T-helper 2 cell treated with Interferon-gamma antibody and Interleukin-4, amounts not matched to agents 5 μg/mL and 100 μg/mL, for 36 hours (primary cell): ENCODE measurements at places on chromosomes 2 and 18.
A peak's percentile ranks its signal among the peaks of the same experiment; 100 is the strongest.

DNA sequence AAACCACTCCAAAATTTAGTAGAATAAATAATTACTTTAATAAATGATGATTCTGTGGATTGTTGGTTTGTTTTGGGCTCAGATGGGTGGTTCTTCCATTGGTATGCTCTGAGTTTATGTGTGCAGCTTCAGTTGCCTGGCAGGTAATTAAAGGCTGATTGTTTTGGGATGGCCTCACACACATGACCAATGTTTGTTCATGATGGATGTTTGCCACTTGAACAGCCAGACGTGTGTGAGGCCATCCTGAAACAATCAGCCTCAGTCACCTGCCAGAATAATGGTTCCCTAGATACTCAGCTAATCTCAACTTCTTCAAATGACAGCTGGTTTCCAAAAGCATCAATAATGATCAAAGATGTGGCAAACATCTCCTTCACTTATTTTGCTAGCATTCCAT is 352.5 kb upstream of the GULP1 start:
- no peak for DNase-seq

- DNase-seq = peak; percentile 55
Observed at GRCh38 chr2:215409331-215410127, 26.3 kb downstream of the FN1 start.

DNA sequence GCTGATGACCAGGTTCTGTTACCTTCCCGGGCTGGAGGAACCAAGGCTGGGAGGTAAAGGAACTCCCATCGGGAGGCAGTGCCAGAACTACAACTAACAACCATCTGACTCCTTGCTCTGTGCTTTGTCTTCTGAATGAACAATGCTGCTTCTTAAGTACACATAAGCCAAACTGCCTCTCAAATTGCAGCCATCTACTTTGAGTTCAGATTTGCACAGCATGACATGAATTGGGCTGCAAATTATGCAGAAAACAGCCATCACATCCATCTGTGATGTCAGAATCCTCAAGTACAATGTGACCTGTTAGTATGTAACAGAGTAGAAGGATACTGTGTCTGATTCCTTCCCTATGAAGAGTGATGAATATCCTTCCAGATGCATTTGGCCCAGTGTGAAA is 290.6 kb downstream of the ZNF521 start:
- no peak for DNase-seq

DNA sequence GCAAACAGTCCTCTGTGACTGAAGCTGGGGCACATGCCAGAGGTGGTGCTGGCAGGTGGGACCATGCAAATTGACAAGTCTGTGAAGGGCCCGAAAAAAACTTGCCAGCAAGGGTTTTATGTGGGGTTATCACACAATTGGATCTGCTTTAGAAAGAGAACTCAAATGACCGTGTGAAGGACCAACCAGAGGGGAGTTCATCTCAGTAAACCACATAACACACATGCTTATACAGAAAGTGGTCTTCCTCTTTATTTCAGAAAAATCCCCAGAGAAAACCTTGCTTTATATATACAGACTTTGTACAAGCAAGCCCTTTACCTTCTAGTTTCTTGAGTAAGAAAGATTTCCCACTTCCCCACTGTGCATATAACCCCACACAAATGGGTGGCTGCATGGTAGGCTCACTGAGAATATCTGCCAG is 46.7 kb downstream of the KIDINS220 start:
- no peak for DNase-seq

DNA sequence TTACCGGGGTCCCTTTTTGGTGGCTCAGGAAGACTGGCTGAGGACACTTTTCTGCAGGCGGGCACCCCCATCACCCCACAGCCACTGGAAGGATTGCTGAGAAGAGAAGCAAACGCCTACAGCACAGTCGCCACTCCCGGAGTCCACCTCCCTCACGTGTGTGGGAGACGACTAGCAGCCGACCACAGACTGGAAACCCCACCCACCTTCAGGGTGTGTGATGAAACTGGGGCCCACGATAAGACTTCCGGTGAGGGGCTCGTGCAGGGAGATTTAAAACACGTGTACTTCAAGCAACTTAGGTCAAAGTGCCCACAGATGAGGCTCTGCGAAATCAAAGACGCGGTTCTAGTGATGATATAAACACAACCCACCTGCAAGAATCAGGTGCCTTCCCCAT is 26.3 kb downstream of the MBP start:
- DNase-seq = peak; percentile 75

- no peak for DNase-seq
Observed at GRCh38 chr2:82896117-82896516, 1563.0 kb downstream of the SUCLG1 start.

DNA sequence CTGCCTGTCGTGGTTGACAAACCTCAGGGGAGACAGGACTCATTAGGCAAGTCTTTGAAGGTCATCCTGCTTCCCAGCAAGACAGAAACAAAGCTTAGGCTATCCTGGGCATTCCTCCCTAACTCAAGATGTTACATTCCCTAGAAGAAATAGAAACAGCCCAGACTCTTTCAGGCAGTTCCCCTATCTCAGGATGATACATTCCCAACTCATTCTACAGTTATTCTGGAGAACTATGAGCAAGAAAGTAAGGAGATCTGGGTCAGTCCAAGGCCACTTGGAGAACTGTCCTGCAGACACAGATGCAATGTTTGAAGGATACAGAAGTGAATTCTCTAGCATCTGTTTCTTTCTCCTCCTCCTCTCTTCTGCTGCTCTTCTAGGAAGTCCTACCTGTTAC is 220.1 kb upstream of the NCKAP5 start:
- no peak for DNase-seq

DNA sequence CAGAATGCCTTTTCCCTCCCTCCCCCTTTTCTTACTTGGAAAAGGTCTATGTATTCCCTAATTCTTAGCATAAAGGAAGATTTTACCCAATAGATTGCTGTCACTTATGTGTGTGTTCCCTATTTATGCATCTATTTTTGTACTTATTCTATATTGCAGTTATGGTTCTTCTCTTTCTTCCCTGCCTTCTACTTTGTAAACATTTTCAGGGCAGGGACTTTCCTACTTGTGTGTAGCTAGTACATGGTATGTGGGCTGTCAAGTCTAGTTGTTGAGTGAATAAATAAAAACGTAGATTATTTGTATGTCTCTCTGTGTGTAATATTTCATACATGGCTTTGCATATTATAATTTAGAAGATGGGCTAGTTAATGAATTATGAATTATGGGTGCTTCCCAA is 45.3 kb downstream of the PSMD14 start:
- DNase-seq = no peak

GRCh38 chr2:46298522-46299353 is 1.5 kb downstream of the EPAS1 start:
- peak; percentile 20 for DNase-seq

DNA sequence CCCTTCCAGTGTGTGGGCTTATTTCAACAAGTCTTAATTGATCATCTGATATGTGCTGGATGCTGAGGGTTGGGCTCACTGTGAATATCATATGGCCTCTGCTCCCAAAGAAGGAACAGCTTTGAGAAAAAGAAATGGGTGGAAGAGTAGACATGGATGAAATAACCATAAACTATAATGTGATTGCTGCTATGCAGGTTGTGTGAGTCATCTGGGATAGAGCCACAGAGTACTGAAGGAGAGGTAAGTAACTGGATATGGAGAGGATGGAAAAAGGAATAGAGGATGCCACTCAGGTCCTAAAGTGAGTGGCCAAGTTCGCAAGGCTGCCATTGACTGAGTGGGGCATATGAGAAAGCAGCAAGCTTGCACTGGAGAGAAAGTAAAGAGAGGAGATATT is 8.7 kb upstream of the DSG2 start:
- no peak for DNase-seq

- DNase-seq = no peak
Observed at GRCh38 chr2:10424051-10424450, 24.1 kb downstream of the ODC1 start.

DNA sequence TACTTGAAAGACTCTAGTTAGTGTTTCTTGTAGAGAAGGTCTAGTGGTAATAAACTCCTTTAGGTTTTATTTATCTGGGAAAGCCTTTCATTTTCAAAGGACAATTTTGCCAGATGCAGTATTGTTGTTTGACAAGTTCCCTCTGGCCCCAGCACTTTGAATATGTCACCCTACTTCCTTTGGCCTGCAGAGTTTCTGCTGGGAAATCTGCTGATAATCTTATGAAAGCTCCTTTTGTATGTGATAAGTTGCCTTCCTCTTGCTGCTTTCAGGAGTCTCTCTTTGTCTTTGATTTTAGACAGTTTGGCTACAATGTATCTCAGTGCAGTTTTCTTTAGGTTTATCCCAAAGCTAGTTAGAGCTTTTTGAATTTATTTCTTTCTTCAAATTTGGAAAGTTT is 106.2 kb upstream of the L3MBTL4 start:
- no peak for DNase-seq

- no peak for DNase-seq
Observed at GRCh38 chr2:125216321-125216720, 1191.2 kb downstream of the CNTNAP5 start.

DNA sequence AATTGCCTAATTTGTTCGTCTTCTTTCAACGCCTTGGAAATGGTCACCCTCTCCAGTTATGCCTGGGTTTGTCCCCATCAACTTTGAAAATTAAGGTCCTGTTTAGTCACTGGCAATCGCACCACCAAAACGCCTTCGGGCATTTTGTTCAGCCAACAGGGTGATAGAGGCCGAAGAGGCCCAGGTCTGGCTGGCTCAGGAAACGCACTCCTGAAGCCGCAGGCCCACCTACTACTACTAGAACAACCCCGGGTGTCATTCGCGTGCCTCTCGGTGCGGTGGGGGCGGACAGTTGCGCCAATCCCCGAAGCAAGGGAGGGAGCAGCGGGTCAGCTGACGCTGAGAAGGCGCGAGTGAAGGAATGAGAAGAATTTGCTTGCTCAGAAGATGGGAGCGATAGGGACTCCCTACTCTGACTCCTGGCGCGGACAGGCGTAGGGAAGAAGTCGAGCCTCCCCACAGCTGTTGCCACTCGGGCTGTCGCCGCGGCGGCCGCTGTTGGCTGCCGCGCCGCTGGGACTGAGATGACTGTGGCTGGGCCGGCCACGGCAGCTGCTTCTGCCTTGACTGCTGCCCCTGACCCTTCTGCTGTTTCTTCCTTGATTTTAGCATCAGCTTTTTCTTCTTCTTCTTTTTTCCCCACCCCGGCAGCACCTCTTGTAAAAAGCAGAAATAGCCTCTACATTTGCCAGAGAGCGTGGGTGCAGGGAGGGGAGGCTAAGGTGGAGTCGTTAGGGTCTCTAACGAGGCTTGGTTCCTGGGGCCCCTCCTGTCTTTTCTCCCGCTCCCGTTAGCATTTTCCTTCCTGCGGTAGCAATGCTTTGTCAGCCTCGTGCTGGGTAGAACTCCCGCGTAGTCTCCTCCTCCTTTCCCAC is 387.6 kb downstream of the FIGN start:
- no peak for DNase-seq

- no peak for DNase-seq
Observed at GRCh38 chr18:52287151-52287550, 52.8 kb upstream of the DCC start.

- DNase-seq = no peak
Observed at GRCh38 chr2:51299370-51299769, 267.4 kb upstream of the NRXN1 start.

- DNase-seq = no peak
Observed at GRCh38 chr2:197310987-197311420, 424 bp upstream of the ANKRD44 start.

GRCh38 chr2:212005085-212005671 is 533.4 kb downstream of the ERBB4 start:
- DNase-seq = no peak

DNA sequence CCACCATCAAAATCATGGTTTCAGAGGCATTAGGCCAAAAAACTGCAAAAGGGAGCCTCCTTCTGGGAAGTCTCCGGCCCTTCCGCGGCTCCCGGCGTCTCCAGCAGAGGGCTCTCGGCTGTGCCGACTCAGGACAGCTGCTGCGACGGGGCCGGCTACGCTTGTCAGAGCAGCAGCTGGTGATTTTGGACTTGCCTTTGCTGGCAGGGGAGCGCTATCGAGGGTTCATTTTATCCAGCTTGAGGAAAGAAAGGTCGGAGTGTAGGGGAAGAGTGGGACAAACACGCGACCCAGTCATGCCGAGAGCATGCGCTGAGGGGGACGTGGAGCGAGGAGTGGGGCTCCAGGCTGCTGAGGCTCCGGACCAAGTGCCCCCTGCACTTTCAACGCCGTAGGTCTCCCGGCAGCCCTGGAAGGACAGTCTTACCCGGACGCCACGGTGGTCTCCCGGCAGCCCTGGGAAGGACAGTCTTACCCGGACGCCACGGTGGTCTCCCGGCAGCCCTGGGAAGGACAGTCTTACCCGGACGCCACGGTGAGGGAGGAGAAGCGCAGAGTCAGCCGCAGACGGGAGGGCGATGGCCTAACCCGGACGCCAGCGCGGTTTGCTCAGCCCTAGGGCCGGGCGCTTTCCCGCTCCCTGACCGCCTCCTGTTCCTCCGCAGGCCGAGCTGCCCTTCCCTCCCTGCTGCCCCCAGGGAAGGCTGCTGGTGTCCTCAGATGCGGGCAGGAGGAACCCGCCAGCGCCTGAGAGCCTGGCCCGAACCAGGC is 21.7 kb downstream of the DDX18 start:
- DNase-seq = peak; percentile 28

DNA sequence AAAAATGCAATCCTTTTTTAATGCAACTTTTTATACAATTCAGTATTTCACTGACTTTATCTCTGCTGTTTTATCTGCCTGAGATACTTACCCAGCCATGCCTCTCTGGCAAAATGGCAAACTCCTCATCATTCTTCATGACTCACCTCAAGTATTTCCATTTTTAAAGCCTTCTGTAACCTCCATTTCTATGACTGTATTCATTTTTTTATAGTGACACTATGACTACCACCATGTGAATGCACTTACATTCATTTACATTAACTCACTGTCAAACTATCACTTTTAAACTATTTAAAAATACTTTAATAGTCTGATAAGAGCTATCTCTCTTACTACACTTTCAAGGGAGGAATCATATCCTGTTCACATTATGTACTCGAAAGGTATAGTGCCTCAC is 99.4 kb upstream of the SCN7A start:
- DNase-seq = no peak

DNA sequence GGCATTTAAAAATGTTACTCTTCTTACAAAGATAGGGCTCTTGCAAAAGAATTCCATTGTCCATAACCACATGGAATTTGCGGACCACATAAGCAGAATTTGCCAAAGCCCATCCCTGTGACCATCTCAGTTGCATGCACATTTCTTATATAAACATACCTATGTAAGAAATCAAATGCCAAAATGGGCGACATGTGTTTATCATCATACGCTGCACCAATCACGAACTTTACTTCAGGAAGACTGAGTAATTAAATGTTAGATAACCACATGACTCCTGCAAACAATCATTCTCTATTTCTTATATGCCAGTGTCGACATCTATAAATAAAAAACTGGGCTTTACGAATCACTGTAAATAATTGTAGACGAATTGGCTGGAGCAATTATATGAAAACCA is 186.1 kb upstream of the RBMS1 start:
- DNase-seq = no peak

DNA sequence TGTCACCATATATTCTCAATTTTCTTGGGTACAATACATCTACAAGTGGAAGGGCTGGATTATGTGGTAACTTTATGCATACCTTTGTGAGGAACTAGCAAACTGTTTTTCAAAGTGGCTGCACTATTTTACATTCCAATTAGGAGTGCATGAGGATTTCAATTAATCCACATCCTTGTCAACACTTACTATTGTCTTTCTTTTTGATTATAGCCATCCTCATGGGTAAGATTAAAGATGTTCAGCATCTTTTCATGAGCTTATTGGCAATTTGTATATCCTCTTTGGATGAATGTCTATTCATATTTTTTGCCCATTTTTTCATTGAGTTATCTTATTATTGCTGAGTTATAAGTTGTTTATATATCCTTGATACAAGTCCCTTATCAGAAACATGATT is 73.7 kb downstream of the ZRANB3 start:
- no peak for DNase-seq

- DNase-seq = no peak
Observed at GRCh38 chr2:172087780-172088244, 2.5 kb downstream of the DLX1 start.
